ENCODE measurements at places on chromosomes 11 and 22.

- no peak for DNase-seq
Observed at GRCh38 chr22:46863794-46864193, 101.3 kb downstream of the TBC1D22A start.

DNA sequence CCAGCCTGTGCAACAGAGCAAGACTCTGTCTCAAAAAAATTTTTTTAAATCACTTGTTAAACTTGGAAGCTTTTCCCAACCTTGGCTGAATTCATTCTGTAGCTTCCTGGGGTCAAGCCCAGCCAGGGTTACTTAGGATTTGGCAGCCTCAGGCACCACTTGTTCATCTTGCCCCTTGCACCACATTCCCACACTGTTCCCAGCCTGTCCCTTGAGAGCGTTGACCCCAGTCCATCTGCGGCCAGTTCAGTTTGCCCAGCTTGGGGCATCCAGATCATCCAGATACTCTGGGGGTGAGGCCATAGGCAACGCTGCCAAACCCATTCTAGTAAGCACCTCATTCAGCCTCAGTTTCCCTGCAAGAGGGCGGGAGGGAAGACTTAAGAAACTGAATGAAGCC, 8.7 kb upstream of the THRSP start:
- DNase-seq, result no peak

GRCh38 chr11:114091516-114092397, 32.2 kb downstream of the ZBTB16 start:
- DNase-seq, result no peak

GRCh38 chr11:128512474-128512996, 74.8 kb downstream of the ETS1 start:
- DNase-seq, result no peak

GRCh38 chr11:2584812-2585565, 114.8 kb downstream of the KCNQ1OT1 start:
- no peak for DNase-seq

GRCh38 chr11:10356161-10356560, 51.3 kb downstream of the ADM start:
- DNase-seq, result no peak

GRCh38 chr11:17477084-17477333, 364 bp upstream of the ABCC8 start:
- no peak for DNase-seq

GRCh38 chr11:24679821-24680351, 183.0 kb downstream of the LUZP2 start:
- no peak for DNase-seq

DNA sequence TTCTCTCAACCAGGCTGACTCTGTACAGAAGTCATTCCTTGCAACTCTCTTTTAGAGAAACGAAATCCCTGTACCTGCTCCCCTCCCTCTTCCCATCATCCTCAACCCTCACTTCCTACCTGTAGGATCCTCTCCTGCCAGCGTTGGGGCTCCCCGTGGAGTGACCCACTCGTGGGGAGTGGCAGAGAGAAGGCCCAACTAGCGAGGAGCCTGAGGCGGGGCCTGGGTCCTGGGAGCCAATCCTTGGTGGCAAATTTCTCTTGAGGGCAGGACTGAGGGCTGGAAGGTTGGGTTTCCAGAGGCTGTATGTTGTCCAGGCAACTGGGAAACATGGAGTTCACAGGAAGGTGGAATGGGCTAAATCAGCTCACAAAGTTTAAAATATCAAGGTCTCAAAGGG, 10.4 kb downstream of the NHERF4 start:
- no peak for DNase-seq
